Dorsolateral prefrontal cortex (tissue), 122 donors: ENCODE measurements at places on chromosomes 13 and 19. TPM values are rescaled to one million over a fixed set of nuclear protein-coding genes. Genes with fewer than 3 reads are reported as not detected.

SCN1B gene
- 281 TPM for total RNA-seq

IRGC gene
- total RNA-seq = not detected

- no peak for DNase-seq
These were observed 57.9 kb downstream of the THSD1 start for GRCh38 chr13:52348071-52348470.

- DNase-seq = no peak
These were observed 505.5 kb downstream of the DIAPH3 start for GRCh38 chr13:59658027-59658737.

GRCh38 chr13:25927932-25928331 is 123.9 kb downstream of the SHISA2 start:
- no peak for DNase-seq
